ENCODE measurements at places on chromosomes 7 and 10. TPM values are rescaled to one million over a fixed set of nuclear protein-coding genes. Genes with fewer than 3 reads are reported as not detected.

The ZC3HAV1L gene
- total RNA-seq: 13.4 TPM

DNA sequence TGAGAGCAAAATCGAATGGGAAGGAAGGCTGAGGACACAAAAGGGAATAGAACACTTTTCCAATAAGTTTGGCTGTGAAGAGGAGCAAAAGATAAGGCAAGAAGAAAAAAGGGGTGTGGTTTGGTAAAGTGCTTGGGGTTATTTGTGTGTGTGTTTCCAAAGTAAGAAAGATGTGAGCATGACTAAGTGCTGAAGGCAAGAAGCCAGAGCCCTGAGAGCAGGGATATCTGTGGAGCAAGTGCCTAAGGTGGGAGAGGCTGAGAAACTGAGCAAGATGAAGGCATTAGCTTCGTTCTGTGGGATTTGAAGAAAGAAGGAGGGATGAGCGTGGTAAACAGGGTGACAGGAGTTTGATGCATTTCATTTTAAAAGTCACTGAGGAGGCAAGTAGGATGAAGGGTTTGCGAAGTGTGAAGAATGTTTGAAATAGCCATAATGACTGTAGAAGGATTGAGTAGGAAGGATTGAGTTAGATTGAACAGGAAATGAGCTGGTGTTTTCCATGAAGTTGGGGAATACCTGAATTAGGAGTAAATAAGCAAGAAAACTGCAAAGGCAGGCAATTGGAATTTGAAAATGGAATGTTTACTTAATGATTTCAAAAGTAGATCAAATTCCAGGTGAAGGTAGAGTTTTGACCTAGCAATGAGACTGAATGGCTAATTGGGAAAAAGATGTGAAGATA is 19.9 kb upstream of the SP4 start:
- H3K36me3 ChIP-seq: no peaks in the 10 kb centered on the region
- H3K27me3 ChIP-seq: no peaks in the 10 kb centered on the region
- peaks cover 9% of the 10 kb centered on the region for H3K4me1 ChIP-seq

GRCh38 chr7:26792576-26792975 is 71.8 kb downstream of the SKAP2 start:
- DNase-seq: no peak
- no peaks in the 10 kb centered on the region for H3K4me1 ChIP-seq
- H3K27me3 ChIP-seq: no peaks in the 10 kb centered on the region
- no peak overlapping the region for H3K27ac ChIP-seq

DNA sequence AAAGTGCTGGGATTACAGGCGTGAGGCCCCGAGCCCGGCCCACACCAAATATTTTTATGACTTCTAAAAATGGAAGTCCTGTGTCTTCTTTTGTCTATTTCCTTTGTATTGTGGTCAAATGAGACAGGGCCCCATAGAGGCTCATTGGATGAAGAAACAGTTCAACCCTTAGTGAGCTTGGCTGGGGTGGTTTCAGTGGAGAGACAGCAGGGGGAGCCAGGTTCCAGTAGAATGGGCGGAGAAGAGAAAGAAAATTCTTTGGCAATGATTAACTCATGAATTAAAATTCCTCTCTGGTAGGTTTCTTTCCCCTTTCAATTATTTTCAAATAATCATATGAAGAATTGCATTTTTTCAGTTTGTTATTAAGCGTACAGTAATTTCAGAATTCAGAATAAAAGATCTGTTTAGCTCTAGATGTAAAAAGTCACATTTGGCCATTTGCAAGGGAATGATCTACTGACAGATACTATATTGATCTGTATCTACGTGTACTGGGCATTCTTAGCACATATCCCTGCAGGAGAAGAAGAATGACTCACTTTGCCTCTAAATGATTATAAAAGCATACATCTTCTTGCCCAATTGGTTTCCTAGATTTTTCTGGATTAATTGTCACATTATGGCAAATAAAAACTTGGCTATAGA is 43.2 kb downstream of the PNLIPRP3 start:
- no peak overlapping the region for H3K4me3 ChIP-seq
- H3K27ac ChIP-seq: no peak overlapping the region

DNA sequence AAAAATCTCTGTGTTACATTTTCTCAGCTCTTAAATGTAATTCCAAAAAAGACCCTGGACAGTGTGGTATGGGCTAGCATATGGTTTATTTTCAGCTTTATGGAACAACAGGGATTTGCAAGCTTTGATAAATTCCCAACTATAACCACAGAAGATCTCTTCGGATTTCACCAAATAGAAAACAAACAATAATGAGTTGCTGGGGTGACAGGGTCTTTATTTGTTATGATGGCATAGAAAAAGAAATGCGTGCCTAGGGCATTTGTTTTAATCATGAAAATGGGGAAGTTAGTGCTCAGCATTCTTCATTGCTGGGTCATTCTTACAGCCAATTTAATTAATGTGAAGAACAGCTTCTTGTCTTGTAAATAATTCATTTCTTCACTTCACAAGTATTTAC is 139.0 kb downstream of the LRRN3 start:
- H3K27ac ChIP-seq: no peak overlapping the region
- peaks cover 12% of the 10 kb centered on the region for H3K4me1 ChIP-seq
- no peaks in the 10 kb centered on the region for H3K27me3 ChIP-seq
- H3K36me3 ChIP-seq: peaks cover 15% of the 10 kb centered on the region
- DNase-seq: no peak

The DPCD gene
- total RNA-seq: 20.4 TPM

The ITPRIP gene
- total RNA-seq: 18.8 TPM

DNA sequence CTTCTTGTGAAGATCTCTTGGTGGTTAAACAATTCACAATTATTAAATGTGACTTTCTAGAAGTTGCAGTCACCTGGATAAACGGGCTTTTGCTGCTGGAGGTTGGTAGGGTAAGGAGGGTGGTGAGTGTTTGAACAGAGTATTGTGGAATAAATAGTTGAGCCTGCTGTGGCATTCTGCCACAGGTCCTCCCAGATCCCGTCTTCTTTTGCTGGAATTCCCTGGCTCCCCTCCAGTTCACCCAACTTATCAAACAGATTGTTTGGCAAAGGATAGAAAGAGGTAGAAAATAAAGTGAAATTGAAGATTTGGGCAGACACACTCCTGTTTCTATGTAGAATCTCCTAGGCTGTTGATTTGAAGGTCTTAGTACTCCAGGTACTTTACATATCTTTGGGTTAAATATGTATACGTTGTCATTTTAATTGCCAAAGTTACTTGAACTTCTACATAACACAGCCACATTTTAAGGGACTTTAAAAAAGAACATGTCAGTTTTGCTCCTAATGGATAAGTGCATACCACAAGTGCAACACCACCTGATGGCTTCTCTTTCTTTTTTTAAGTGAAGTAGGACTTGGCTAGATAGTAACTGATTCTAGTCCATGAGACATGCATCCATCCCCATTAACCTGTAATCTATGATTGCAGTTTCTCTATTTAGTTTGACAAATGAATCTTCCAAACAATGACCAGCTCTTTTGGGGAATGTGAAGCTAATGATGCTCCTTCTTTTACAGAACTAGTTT is 83.0 kb downstream of the ARL4A start:
- no peak overlapping the region for H3K27ac ChIP-seq
- no peaks in the 10 kb centered on the region for H3K36me3 ChIP-seq
- DNase-seq: no peak
- H3K4me1 ChIP-seq: peaks cover 4% of the 10 kb centered on the region
- peaks cover 12% of the 10 kb centered on the region for H3K27me3 ChIP-seq

The HOXA3 gene
- not detected for total RNA-seq

- no peak overlapping the region for H3K27ac ChIP-seq
- H3K4me3 ChIP-seq: no peak overlapping the region
- H3K27me3 ChIP-seq: no peaks in the 10 kb centered on the region
- DNase-seq: no peak
- no peaks in the 10 kb centered on the region for H3K36me3 ChIP-seq
These were observed 46.8 kb upstream of the KCND2 start for GRCh38 chr7:120226188-120226587.

- peaks cover 4% of the 10 kb centered on the region for H3K27me3 ChIP-seq
- no peaks in the 10 kb centered on the region for H3K36me3 ChIP-seq
- no peaks in the 10 kb centered on the region for H3K4me1 ChIP-seq
These were observed 121.5 kb upstream of the PLPP4 start for GRCh38 chr10:120335553-120335952.

- H3K27me3 ChIP-seq: no peaks in the 10 kb centered on the region
- DNase-seq: no peak
- H3K4me1 ChIP-seq: no peaks in the 10 kb centered on the region
These were observed 525.9 kb downstream of the TYW1 start for GRCh38 chr7:67522504-67522903.

DNA sequence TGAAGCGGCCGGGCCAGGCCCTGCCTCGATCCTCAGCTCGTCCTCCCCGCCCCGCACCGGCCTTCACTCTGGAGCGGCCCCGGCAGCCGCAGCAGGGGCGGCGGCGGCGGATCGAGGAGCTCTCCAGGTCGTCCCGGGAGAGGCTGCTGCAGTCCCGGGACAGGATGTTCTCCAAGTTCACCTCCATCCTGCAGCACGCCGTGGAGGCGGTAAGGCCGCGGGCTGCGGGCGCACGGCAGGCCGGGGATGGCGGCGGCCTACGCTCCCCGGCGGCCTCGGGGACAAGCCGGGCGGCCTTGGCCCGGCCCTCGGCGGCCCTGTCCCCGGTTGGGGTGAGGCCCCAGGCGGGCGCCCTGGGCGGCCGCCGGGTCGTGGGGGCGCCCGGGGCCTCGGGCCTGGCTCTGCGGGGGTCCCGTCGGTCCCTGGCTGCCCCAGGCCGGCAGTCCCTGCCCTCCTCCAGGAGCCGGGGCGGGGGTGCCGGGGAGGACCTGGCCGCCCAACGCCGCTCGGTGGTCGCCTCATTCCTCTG is 399 bp downstream of the FHIP2A start:
- peak overlapping the region; percentile 90 for H3K27ac ChIP-seq
- H3K36me3 ChIP-seq: peaks cover 17% of the 10 kb centered on the region
- peaks cover 30% of the 10 kb centered on the region for H3K4me1 ChIP-seq
- peak overlapping the region; percentile 91 for H3K4me3 ChIP-seq
- no peak for DNase-seq

The BRAF gene
- 26.6 TPM for total RNA-seq

GRCh38 chr7:19519443-19520021 is 189.3 kb downstream of the POLR1F start:
- H3K4me3 ChIP-seq: no peak overlapping the region
- H3K27me3 ChIP-seq: no peaks in the 10 kb centered on the region
- DNase-seq: no peak
- H3K4me1 ChIP-seq: no peaks in the 10 kb centered on the region
- no peak overlapping the region for H3K27ac ChIP-seq

DNA sequence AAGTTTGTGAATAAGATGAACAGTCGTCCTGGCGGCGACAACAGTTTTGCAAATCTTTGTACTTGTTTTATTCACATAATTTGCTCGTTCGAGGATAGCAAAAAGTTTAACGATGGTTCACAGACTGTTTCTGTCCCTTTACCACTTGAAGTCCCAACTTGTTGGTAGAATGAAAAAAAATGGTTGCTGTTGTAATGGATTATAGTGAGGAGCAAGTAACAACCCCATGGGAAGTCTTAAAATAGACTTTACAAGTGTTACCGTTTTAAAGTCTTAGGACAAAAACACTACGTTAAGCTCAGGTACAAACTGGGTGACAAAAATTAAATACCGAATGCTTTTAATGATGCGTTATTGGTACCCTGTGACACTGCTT is 589 bp downstream of the LSM8 start:
- DNase-seq: no peak
- H3K4me1 ChIP-seq: peaks cover 29% of the 10 kb centered on the region
- H3K4me3 ChIP-seq: peak overlapping the region; percentile 94
- H3K27me3 ChIP-seq: no peaks in the 10 kb centered on the region

DNA sequence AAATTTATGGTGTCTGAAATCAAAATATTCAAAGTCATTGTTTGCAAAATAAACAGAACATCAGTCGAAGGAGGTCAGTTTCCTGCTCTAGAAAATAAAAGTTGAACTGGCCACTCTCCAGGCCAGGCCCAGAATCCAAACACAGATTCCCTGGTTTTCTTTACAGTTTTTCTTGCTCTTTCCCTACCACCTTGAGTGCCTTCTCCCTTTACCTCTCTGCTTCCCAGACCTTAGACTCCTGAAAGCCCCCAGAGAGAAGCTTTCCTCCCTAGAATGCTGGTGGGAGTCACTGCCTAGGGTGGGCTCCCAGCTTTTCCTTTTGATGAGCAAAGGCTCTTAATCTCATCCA is 6.1 kb downstream of the DNTT start:
- no peaks in the 10 kb centered on the region for H3K36me3 ChIP-seq
- DNase-seq: no peak
- no peak overlapping the region for H3K27ac ChIP-seq
- H3K4me1 ChIP-seq: peaks cover 4% of the 10 kb centered on the region

GRCh38 chr7:1948887-1949680 is 279.0 kb downstream of the ELFN1 start:
- no peak overlapping the region for H3K27ac ChIP-seq
- peaks cover 2% of the 10 kb centered on the region for H3K36me3 ChIP-seq
- no peaks in the 10 kb centered on the region for H3K27me3 ChIP-seq
- DNase-seq: no peak

The ZNF736 gene
- 24.6 TPM for total RNA-seq

- H3K27ac ChIP-seq: peak overlapping the region; percentile 68
- H3K4me3 ChIP-seq: peak overlapping the region; percentile 37
- DNase-seq: no peak
- H3K27me3 ChIP-seq: peaks cover 88% of the 10 kb centered on the region
- H3K4me1 ChIP-seq: peaks cover 17% of the 10 kb centered on the region
These were observed 1.2 kb downstream of the EN2 start for GRCh38 chr7:155458878-155459699.

GRCh38 chr10:15144788-15145187 is 23.7 kb downstream of the NMT2 start:
- DNase-seq: no peak
- no peaks in the 10 kb centered on the region for H3K27me3 ChIP-seq

The PAPOLB gene
- total RNA-seq: not detected

- DNase-seq: no peak
- no peaks in the 10 kb centered on the region for H3K27me3 ChIP-seq
- H3K27ac ChIP-seq: no peak overlapping the region
- no peaks in the 10 kb centered on the region for H3K36me3 ChIP-seq
- H3K4me3 ChIP-seq: no peak overlapping the region
- H3K4me1 ChIP-seq: peaks cover 7% of the 10 kb centered on the region
These were observed 88.0 kb downstream of the PDGFA start for GRCh38 chr7:431658-432111.

- no peaks in the 10 kb centered on the region for H3K4me1 ChIP-seq
- no peak for DNase-seq
- no peaks in the 10 kb centered on the region for H3K36me3 ChIP-seq
- no peak overlapping the region for H3K27ac ChIP-seq
- H3K4me3 ChIP-seq: no peak overlapping the region
These were observed 30.4 kb upstream of the SHH start for GRCh38 chr7:155842496-155843265.

GRCh38 chr10:9081253-9081652 is 1026.8 kb downstream of the GATA3 start:
- H3K4me1 ChIP-seq: peaks cover 21% of the 10 kb centered on the region
- H3K27ac ChIP-seq: no peak overlapping the region
- no peaks in the 10 kb centered on the region for H3K27me3 ChIP-seq
- DNase-seq: no peak
- H3K4me3 ChIP-seq: no peak overlapping the region

GRCh38 chr7:106110885-106111654 is 1.0 kb downstream of the SYPL1 start:
- peak overlapping the region; percentile 79 for H3K27ac ChIP-seq
- H3K4me1 ChIP-seq: peaks cover 56% of the 10 kb centered on the region
- H3K4me3 ChIP-seq: peak overlapping the region; percentile 86
- peaks cover 11% of the 10 kb centered on the region for H3K36me3 ChIP-seq
- no peaks in the 10 kb centered on the region for H3K27me3 ChIP-seq

GRCh38 chr7:71220210-71220695 is 88.3 kb downstream of the GALNT17 start:
- no peak for DNase-seq
- H3K27ac ChIP-seq: no peak overlapping the region
- no peaks in the 10 kb centered on the region for H3K36me3 ChIP-seq
- no peaks in the 10 kb centered on the region for H3K27me3 ChIP-seq

The CXCL12 gene
- not detected for total RNA-seq

GRCh38 chr10:123994417-123995081 is 98.8 kb downstream of the CHST15 start:
- peaks cover 75% of the 10 kb centered on the region for H3K27me3 ChIP-seq
- DNase-seq: peak; percentile 73
- peaks cover 6% of the 10 kb centered on the region for H3K4me1 ChIP-seq
- no peak overlapping the region for H3K27ac ChIP-seq
- no peak overlapping the region for H3K4me3 ChIP-seq

All from activated naive CD8-positive, alpha-beta T cell treated with anti-CD3 and anti-CD28 coated beads for 36 hours (primary cell).